ENCODE measurements at places on chromosomes 13 and 19.

DNA sequence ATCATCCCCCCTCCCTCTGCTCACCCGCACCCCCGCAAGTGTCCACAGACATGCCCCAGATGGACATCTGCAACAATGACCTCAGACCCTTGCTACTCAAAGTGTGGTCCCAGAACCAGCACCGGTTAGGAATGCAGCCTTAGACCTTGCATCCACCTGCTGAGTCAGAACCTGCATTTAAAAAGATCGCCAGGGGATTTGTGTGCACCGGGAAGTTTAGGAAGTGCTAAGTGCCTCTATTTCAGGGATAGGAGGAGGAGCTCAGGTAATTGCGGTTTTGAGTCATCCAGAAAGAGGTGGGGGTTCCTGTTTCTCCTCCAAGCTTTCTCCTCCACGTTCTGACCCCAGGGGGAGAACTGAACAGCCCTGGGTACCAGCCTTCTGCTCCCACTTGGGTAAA lies 46.2 kb downstream of the CACNA1A start:
- no peak for DNase-seq

DNA sequence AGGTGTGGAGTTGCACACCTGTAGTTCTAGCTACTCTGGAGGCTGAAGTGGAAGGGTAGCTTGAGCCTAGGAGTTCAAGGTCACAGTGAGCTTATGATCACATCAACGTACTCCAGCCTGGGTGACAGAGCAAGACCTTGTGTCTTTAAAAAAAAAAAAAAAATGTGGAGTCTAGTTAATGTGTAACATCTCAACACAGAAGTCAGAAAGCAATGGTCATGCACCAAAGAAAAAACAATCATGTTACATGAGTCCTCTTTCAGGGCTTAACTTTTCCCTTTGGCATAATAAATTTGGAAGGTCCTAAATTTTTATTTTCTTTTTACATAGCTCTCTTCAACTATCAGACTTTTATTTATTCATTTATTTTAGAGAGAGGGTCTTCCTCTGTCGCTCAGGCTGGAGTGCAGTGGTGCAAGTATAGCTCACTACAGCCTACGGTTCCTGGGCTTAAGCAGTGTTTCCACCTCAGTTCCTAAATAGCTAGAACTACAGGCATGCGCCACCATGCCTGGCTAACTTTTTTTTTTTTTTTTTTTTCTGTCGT lies 22.3 kb downstream of the SETDB2 start:
- peak; percentile 21 for DNase-seq

DNA sequence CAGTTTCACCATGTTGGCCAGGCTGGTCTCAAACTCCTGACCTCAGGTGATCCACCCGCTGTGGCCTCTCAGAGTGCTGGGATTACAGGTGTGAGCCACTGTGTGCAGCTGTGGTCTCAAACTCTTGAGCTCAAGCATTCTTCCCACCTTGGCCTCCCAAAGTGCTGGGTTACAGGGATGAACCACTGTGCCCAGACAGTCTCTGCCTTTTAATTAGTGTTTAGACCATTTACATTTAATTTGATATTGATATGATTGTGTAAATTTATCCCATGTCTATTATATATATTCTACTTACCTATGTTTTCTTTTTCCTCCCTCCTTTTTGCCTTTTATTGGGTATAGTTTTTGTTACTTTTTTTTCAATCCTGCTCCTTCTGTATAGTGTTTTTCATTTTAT lies 1.9 kb downstream of the NFKBIB start:
- DNase-seq, result no peak

DNA sequence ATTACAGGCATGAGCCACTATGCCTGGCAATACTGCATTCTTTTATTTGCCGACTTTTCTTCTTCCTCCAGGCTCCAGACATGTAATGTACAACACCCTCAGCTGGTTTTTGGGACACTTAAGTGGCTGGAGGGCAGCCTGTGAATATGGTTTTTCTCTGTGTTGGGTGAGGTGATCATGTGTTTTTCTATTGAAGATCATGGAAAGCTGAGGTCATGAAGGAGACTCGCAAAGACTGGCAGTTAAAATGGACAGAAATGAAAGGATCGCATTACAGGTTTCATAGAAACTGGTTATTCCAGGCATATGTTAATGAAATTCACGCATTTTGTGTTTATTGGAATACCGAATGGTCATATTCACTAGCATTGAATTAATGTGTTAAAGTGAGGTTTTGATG lies 85.2 kb upstream of the RNF113B start:
- DNase-seq, result no peak

DNA sequence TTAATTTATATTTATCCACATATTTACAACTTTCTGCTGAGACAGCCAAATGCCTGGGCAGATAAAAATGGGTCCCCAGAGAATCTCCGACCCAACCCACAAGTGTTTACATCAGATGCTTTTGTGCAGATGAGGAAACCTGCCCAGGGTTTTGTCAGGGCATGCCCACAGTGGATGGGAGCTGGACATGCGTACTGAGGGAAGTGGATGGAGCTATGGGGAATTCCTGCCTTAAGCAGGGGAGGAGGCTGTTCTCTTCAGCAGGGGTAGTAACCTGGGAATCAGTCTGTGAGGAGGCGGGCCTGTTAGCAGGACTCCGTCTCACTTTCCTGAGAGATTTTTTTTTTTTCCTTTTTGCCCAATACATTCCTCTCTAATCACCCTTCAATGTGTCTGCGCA lies 122.9 kb downstream of the RFC3 start:
- no peak for DNase-seq

- no peak for DNase-seq
These were observed 665.6 kb upstream of the ARGLU1 start for GRCh38 chr13:107233541-107233940.

- DNase-seq, result no peak
These were observed 25.9 kb upstream of the SLC46A3 start for GRCh38 chr13:28744656-28745055.

DNA sequence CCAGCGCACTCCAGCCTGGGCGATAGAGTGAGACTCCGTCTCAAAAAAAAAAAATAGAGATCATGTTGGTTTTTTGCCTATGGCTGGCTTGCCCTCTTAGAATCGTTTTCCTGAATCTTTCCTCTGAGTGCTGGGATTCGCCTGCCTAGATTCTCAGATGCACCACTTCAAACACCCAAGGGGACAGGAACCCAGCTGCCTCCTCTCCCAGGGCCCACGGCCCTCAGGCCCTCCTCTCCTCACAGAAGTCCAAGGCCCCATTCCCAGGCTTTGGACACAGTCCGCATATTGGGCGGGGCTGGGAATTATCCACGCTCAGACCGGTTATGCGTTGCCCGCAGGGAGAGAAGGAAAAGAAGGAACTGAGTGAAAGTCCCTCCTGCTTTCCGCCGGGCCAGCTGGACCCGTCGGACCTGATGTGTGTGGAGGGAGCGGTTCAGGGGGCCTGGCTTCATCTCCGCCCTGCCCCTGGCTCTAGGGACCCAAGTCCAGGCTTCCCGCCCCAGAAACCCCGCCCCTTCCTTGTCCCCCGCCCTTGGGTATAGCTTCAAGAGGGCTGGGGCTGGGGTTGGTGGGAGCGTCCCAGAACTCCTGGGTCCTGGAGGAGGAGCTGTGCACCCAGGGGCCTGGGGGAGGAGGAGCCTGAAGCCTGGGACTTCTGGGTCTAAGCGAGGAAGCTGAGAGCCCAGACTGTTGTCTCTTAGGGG lies 5.8 kb downstream of the PPFIA3 start:
- no peak for DNase-seq

GRCh38 chr13:75402787-75403186 lies 79.2 kb downstream of the TBC1D4 start:
- peak; percentile 63 for DNase-seq

Measured in left renal pelvis (tissue), 4 donors.